ENCODE measurements at places on chromosomes 4 and X. TPM values are rescaled to one million over a fixed set of nuclear protein-coding genes. Genes with fewer than 3 reads are reported as not detected.

Gene GAGE12C
- polyA plus RNA-seq: not detected

- DNase-seq: no peak
Observed at GRCh38 chr4:27040356-27040755, 179.7 kb downstream of the STIM2 start.

Gene YY2
- 1.9 TPM for polyA plus RNA-seq

DNA sequence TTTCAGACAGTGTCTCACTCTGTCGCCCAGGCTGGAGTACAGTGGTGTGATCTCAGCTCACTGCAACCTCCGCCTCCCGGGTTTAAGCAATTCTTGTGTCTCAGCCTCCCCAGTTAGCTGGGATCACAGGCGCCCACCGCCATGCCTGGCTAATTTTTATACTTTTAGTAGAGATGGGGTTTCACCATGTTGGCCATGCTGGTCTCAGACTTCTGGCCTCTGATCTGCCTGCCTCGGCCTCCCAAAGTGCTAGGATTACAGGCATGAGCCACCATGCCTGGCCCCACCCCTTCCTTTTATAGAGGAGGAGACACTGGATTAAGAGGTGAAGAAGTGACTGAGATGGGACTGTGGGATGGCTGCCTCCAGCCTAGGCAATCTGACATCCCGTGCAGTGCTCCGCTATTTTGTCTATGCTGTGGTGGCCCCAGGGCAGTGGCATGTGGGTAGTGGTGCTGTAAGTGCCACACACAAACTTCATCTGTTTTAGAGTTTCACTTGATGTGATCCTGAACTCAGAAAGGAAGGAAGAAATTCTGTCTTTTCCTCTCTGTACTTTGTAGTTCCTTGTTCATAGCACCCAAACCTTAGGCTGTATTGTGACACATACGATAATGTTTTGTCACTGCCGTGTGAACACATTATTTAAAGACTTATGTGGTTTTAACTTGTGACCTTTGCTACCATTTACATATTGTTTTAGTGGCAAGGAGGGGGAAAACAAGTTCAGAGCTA, 48.9 kb downstream of the FNIP2 start:
- DNase-seq: no peak

Gene CXCL13
- polyA plus RNA-seq: 12.5 TPM

Gene RBM47
- polyA plus RNA-seq: 1.3 TPM

GRCh38 chr4:3792813-3793212, 26.6 kb downstream of the ADRA2C start:
- DNase-seq: no peak

Gene ZNF630
- polyA plus RNA-seq: 3.1 TPM

DNA sequence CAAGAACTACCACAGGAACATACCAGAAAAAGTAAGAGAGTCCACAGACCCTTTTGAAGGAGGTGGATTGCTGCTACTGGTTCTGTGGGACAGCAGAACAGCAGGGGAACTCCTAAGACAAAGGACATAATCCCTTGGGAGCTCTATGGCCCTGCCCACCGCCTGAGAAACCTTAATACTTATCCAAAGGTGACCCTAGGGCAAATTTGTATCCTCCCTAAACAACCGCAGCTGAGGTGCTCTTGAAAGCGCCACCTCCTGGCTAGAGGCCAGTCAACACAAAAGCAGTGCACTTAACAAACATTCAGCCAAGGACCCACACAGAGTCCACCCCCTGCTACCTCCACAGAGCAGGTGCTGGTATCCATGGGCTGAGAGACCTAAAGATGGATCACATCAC, 136.8 kb downstream of the ADAM29 start:
- no peak for DNase-seq

Measured in muscle of back (tissue), 13 donors.